ENCODE measurements at places on chromosomes 1 and 21.

GRCh38 chr21:39851002-39851618 is 16.1 kb upstream of the PCP4 start:
- DNase-seq = no peak

GRCh38 chr1:12053752-12054548 is 9.2 kb upstream of the TNFRSF8 start:
- DNase-seq = no peak

DNA sequence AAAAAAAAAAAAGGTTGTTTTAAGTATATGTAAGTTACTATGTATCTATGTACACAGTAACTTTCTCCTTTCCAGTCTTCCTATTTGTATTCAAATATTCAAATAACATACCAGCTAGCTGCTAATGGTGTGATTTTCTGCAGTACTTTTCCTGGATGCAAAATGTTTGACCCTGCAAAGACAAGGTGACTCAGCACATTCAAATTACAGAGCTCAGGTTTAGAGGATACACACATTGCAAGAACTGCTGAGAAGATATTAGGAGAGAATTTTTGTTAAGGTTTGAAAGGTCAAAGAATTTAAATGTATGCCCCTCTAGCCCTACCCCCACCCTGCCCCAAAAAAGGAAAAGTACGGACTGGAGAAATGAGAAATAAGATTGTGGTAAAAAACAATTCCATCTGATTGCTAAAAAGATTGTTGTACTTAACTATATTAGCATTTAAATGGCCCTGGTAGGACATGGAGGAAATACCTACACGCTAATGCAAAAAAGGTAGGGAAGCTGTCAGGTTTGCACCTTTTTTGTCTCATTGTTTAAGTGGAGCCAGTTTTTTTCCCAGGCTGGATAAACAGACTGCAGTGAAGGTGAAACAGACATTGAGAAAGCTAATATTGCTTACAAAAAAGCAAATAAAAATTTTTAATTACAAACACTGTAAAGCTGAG is 45.6 kb downstream of the ZNF281 start:
- no peak for DNase-seq

GRCh38 chr1:180952657-180953013 is 39.9 kb downstream of the KIAA1614 start:
- DNase-seq = no peak

DNA sequence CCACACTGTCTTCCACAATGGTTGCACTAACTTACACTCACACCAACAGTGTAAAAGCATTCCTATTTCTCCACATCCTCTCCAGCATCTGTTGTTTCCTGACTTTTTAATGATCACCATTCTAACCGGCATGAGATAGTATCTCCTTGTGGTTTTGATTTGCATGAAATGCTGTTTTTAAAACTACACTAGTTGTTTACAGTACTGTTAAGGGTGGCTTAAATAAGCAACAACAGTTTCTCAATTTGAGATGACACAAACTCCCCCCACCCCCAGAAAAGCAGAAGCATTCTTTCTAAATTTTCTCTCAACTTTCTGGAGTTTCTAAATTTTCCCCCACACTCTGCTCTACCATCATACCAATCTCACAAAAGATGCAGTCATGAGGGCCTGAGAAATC is 7.1 kb upstream of the SLAMF7 start:
- no peak for DNase-seq

DNA sequence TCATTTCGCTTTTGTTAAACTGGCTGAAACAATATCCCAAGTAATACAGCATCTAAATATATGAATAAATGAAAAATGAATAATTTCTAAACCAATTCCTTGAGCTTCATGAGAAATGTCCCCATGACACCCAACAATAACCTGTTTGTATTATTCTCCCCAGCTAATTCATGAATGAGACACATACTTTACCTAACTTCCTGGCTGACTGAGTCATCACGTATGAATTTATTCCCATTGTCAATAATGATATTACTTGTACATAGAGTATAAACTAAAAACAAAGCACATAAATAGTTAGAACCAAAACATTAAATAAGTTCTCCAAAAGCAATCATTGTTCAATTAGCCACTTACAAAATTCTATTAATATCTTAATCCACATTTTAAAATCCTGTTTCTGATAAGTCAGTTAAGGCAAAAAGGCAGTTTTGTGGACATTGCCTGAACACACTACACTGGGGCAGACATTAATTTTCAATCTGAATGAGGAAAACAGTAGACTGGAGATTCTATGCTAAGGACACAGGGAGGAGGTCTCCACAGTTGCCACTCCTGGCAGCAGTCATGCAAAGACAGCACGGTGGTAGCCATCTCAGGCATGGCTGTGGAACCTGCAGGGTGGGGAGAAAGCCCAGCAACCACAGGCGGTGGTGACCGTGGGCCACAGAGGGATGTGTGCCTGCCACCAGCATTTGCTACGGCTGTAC is 48.2 kb downstream of the SLC9C2 start:
- no peak for DNase-seq

DNA sequence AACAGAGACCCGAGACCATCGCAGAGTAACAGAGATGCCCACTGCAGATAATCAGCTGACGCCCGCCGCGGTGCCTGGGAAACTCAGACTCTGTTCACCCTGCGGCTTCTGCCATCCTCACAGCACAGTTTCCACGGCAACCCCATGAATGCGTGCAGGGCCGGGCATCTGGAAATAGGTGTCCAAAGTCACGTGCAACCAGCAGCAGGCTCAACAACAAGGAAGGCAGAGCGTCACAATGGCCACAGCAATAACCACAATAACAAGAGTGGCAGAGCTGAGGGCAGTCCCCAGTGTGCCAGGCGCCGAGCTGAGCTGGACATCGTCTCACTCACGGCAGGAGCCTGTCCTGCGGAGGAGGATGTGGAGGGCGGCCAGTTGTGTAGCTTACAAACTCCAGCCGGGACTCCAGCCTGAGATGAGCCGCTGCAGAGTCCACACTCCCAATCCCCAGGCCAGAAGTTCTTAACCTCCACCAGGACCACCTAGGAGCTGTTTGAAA is 102.0 kb downstream of the CRYAA start:
- DNase-seq = no peak

DNA sequence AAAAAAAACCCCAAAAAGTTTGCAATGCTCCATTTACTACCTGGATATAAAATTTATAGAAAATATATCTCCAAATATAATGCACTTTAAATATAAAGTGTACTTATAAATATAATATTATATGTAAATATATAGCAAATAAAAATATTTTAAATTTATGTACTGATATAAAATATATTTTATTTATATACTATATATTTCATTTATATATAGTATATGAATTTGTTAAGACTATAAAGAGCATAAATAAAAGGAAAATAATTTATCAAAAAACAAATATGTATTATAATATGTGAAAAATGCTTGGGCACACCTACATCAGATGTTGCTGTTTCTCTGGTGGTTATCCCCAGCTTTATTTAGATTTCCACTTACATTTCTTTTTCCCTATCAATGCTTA is 71.0 kb upstream of the ZBTB18 start:
- no peak for DNase-seq

- no peak for DNase-seq
These were observed 91.1 kb upstream of the RGS4 start for GRCh38 chr1:162977944-162978568.

- DNase-seq = no peak
These were observed 150.5 kb downstream of the LYPLAL1 start for GRCh38 chr1:219324171-219324570.

- peak; percentile 61 for DNase-seq
These were observed 272.9 kb upstream of the C1orf174 start for GRCh38 chr1:4172644-4173599.

DNA sequence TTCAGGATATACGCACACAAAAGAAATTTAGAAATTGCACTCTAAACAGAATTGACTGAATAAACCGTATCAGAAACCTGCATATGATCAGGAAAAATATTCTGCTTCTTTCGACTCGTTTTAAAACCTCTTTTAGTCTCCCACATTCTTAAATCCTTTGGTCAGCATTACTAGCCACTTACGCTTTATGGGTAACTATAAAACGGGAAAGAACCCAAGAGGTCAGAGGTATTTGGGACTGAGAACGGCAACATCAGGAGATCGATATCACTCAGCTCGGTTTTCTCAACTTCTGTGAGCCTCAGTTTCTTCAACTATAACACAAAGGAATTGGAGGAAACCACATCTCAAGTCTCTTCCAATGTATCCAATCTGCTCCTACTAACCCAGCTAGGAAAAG is 36.4 kb upstream of the ANGPTL7 start:
- DNase-seq = no peak

DNA sequence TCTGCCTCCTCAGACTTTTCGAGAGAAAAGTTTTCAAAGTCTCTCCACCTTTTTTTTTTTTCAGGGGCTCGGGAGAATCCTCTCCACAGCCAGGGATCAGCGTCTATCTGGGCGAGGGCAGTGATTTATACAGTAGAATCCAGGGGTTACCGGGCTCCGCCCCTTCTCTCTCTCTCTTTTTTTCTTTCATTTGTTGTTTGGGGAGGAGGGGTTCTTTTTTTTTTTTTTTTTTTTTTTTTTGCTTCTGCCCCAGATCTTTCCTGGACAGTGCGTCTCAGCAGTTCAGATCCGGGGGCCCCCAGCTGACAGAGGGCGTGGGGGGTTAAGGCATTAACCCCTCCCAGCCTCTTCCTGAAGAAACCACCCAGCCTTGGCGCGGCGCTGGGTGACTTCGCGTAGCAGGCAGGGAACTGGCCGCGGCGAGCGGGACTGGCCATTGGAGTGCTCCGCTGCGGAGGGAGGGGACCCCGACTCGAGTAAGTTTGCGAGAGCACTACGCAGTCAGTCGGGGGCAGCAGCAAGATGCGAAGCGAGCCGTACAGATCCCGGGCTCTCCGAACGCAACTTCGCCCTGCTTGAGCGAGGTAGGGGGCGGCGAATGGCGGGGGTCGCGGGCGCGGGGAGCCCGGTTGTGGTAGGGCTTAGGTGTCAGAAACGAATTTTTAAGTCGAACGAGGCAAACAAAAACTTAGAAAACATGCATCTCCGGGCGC is at the start of gene S1PR1:
Gene S1PR1, plus strand, starts transcription at position 504 of the 713 bp plus-strand sequence. CDS start 1,966 bp downstream, outside the sequence.
- peak; percentile 79 for DNase-seq

GRCh38 chr1:32393832-32394140 is 455 bp downstream of the BSDC1 start:
- no peak for DNase-seq

All from type B pancreatic cell (in vitro differentiated cells).